ENCODE measurements at places on chromosomes 13 and 19.

- DNase-seq: no peak
Measured at GRCh38 chr13:74073274-74073673, 60.9 kb downstream of the KLF12 start.

DNA sequence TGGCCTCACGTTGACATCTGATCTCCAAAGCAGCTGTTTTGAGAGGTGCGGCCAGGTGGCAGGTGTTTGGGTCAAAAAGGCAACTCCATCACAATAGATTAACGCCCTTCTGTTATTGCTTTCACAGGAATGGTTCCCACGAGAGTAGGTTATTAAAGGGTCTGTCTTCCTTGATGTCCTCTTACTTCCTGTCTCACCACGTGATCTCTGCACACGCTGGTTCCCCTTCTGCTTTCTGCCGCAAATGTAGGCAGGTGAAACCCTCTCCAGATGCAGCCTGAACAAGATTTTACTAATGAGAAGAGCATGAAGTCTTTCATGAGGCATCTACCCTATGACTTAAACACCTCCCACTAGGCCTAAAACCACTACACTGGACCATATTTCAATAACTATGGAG, 22.8 kb upstream of the ZNF564 start:
- DNase-seq: no peak

- no peak for DNase-seq
Measured at GRCh38 chr19:12580180-12580694, 29.0 kb upstream of the ZNF564 start.

DNA sequence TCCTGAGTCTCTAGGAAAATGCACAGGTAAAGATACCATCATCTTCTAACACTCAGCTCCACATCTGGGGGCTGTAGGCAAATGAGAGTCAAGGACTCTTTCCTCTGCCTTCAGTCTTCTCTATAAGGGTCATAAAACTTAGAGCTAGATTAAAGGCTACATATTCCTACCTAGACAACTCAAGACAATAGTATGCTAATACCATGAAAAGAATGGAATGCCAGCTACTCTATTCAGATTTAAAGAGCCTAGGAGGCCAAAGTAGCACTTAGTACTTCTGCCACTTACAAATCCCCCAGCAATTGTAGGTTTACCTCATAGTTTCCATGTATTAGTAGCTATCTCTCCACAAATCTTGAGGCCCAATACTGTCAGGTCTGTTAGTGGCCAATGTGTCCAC, 453.0 kb downstream of the SLITRK5 start:
- no peak for DNase-seq

- no peak for DNase-seq
Measured at GRCh38 chr13:98517576-98518310, 59.2 kb downstream of the STK24 start.

GRCh38 chr19:23778566-23778965, 19.9 kb upstream of the ZNF681 start:
- no peak for DNase-seq

GRCh38 chr19:18817574-18817973, 14.2 kb upstream of the UPF1 start:
- DNase-seq: no peak

- peak; percentile 17 for DNase-seq
Measured at GRCh38 chr19:32676895-32677359, 1.3 kb downstream of the RGS9BP start.

- DNase-seq: no peak
Measured at GRCh38 chr19:6079107-6079506, 31.2 kb downstream of the RFX2 start.

DNA sequence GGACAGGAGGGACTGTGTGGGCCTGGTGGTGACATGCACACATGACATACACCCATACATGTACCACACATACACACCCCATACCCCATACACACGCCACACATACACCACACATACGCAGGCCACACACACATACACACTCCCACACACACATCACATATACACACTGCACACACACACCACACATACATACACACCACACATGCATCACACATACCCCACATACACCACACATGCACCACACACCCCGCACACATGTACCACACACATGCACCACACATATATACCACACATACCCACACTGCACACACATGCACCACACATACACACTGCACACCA, 76.5 kb upstream of the KCTD15 start:
- no peak for DNase-seq

- DNase-seq: no peak
Measured at GRCh38 chr13:22126433-22127021, 455.7 kb downstream of the FGF9 start.

DNA sequence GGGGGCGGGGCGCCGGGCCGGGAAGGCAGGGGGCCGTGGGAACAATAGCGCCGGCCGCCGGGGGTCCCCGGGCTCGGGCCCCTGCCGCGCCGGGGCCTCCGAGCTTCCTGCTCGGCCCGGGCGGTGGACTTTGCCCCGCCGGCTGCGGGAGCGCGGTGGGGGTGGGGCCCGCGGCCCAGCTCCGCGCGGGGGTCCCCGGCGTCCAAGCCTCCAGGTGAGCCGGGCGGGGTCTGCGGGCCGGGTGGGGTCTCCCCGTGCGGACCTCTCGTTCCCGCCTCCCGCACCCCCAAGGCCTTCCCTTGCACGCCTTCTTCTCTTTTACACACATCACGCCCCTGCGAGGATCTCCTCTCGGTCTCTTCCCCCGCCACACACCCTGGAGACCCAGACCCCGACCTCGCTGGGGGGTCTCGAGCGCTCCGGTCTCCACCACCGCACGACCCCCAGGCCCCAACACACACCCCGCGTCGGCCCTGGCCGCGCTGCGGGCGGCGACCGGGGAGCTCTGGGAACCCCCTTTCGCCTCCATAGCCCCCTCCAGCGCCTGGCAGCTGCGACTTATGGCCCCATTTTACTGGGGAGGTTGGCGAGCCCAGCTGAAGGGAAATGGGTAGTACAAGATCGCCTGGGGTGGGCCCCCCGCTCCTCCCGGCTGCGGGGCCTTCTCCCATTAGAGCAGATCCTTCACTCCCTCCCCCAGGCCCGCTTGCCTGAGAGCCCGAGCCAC, 711 bp downstream of the CAMSAP3 start:
- no peak for DNase-seq

- DNase-seq: no peak
Measured at GRCh38 chr13:73960474-73960873, 173.7 kb downstream of the KLF12 start.

GRCh38 chr13:35978607-35979316, 152.4 kb downstream of the DCLK1 start:
- peak; percentile 68 for DNase-seq

DNA sequence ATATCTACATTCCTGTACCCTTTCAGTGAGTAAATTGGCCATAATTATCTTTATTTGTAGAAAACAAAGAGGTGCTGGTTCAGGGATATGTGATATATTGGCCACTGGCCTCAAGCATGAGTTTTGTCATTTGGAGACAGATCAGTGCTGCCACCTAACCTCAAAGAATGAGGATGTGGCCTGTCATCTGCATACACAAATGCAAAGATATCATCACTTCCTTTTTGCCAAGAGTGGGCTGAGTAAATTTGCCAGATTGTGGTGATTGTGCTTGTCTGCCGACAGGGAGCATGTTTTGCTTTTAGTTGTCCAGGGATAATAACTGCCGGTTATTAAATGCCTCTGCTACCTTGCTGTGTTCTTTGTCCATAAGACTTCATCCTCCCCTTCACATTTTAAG, 44.2 kb downstream of the WASF3 start:
- no peak for DNase-seq

DNA sequence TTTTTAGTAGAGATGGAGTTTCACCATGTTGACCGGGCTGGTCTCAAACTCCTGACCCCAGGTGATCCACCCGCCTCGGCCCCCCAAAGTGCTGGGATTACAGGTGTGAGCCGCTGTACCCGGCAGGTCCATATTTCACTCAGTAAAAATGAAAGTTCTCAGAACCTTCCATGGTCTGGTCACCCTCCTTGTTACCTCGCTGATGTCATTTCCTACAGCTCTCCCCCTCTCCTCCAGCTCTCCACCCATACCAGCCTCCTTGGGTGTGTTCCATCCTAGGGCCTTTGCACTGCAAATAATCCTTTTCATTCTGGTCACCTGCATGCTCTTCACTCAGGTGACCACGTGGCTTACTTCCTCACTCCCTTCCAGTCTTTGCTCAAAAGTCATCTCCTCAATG, 78.2 kb upstream of the TNFSF11 start:
- DNase-seq: no peak

DNA sequence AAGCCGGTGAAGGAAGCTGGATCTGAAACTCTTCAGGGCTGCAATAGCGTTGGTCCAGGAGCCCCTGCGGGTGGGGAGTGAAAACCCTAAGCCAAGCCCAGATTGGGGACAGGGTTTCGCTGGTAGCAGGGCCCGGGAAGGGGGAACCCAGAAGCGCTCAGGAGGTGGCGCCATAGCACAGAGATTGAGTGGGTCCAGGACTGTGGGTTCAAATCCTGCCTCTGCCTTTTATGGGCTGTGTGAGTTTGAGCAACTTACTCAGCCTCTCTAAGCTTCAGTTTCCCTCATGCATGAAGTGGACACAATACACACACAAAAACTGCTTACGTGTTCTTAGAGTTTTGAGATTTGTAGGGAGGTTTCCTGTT, 8.3 kb upstream of the SYCN start:
- no peak for DNase-seq

- DNase-seq: no peak
Measured at GRCh38 chr13:86710013-86710412, 910.8 kb upstream of the SLITRK6 start.

DNA sequence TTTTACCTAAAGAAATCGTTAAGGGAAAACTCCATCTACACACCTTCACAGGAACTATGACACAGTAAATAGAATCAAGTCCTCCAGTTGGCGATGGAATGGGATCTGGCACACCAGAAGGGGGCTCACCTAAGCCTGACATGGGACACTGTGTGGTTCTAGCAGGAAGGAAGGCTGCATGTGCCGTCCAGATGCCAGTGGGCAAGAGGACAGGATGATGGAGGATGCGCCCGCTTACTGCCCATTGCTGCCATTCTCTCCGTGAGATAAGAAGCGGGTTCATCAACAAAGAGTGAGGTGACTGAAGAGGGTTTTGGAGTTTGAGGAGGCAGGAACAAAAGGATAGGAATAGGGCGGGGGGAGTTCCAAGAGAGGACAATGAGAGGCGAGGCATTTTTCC, 2.9 kb upstream of the CYP2F1 start:
- no peak for DNase-seq

DNA sequence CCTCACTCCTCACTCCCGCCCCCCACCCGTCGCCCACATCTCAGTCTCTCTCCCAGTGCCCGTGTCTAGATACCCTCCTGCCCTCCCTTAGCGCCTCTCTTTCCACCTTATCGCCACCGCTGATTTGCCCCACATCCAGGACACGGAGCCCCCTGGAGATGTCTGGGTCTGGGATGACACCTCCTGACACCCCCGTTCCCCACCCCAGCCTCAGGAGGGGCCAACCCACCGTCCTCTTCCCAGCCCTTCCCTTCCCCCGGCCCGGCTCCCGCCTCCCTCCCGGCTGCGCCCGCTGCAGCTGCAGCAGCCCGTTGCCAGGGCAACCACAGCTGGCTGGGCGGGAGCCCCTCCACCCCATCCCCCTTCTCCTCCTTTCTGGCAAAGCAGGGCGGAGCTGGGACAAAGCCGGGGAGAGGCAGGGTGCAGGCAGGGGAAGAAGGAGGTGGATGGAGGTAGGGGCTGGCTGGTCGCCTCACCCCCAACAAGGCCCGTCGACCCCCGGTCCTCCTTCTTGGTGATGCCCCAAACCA, 13.5 kb downstream of the DPF1 start:
- DNase-seq: peak; percentile 87

GRCh38 chr13:50908371-50908770, 1.2 kb upstream of the RNASEH2B start:
- no peak for DNase-seq

- DNase-seq: no peak
Measured at GRCh38 chr13:32092496-32092895, 60.9 kb downstream of the FRY start.

- no peak for DNase-seq
Measured at GRCh38 chr19:1917146-1917545, 11.9 kb downstream of the ADAT3 start.

DNA sequence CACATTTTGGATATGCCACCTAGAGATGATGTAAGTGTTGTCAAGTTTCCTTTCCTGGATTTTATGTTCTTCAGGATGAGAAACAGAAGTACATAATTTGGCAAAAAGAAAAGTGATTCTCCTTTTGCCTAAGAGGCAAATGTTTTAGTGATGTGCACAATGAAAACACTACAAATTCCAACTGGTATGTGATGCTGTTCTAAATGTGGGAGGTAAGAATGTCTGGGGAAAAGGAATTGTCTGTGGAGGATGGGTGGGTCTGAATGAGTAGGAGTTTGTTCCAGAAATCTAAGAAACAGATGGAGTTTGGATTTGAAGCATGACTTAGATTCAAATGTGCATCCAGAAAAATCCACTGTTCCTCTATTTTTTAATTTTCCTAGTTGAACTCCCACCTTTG, 473.6 kb upstream of the SPRY2 start:
- no peak for DNase-seq

DNA sequence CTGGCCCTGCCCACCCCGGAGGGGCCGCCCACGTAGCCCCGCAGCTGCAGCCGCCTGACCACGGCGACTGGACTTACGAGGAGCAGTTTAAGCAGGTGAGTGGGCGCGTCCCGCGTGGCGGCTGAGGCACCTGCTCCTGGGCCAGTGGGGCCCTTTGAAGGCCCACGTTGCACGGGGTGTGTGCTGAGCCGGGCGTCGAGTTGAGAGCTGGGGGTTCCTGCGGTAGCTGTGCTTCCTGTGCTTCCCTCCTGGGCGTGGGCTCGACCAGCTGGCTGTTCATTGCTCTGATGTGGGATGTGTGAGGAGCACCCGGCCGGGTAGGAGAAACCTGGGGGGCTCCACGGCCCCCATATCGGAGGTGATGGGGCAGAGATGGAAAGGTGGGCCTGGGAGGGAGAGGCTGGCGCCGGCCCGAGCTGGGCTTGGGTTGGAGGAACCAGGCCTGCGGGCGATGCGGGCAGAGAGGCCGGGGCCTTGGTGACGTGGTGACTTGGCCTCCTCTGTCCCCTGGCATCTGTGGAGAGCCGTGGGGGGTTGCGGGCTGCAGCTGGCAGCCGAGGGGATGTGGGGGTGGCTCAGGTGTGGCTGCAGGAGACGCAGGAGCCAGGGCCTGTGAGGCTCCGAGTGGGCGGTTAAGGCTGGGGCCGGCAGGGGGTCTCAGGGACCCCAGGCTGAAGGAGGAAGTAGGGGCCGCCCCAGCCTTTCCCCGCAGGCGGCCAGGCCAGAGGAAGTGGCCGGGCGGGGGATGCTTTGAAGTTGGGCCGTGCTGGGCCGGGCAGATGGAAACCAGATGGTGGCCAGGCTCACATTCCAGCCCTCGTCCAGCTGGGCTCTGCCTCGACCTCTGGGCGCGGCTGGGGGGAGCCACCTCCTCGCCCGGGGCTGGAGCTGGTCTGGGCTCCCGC, 7.1 kb downstream of the ARID3A start:
- DNase-seq: no peak

DNA sequence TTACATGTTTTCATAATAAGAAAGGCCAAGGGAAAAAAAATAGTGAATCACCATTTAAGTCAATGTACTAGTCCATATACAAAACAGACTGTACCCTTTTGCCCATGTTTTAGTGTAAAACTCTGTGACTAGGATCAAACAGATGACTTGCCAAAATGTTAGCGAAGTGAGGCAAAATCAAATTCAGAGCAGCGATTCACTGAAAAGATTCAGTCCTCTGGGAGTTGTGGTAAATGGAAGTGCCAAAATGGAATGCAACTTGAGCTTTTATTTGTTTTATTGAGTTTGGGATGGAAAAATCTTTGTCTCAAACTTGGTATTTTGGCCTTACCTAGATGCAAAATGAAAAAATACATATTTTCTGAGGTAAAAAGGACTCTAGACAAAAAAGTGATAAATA, 9.1 kb downstream of the CDADC1 start:
- no peak for DNase-seq

- no peak for DNase-seq
Measured at GRCh38 chr13:74406420-74406819, 272.2 kb upstream of the KLF12 start.

- no peak for DNase-seq
Measured at GRCh38 chr13:100650326-100650725, 24.3 kb downstream of the TMTC4 start.

Data from neuronal stem cell (in vitro differentiated cells).